HuH-7.5 (cell line): ENCODE measurements at places on chromosomes 7 and 10.

- DNase-seq = no peak
These were observed 38.4 kb downstream of the UNCX start for GRCh38 chr7:1271046-1271445.

DNA sequence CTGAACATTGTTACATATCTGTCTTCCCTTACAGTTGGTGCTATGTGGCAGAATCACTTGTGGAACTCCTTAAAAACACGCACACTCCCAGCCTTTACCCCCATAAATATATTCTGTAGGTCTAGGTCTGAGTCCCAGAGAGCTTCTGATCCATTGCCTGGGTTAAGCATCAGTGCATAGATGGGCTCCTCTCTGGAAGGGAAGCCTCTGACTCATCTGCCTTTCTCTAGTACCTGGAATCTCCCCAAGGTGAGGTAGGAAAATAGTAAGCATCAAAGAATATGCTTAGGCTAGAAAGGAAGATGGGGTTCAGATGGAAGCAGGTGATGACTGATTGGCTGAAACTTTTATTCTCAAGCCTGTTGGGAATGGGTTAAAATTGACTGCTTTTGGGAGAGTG, 26.1 kb downstream of the PROSER2 start:
- no peak for DNase-seq

GRCh38 chr7:12909483-12909882, 222.1 kb downstream of the ARL4A start:
- no peak for DNase-seq

DNA sequence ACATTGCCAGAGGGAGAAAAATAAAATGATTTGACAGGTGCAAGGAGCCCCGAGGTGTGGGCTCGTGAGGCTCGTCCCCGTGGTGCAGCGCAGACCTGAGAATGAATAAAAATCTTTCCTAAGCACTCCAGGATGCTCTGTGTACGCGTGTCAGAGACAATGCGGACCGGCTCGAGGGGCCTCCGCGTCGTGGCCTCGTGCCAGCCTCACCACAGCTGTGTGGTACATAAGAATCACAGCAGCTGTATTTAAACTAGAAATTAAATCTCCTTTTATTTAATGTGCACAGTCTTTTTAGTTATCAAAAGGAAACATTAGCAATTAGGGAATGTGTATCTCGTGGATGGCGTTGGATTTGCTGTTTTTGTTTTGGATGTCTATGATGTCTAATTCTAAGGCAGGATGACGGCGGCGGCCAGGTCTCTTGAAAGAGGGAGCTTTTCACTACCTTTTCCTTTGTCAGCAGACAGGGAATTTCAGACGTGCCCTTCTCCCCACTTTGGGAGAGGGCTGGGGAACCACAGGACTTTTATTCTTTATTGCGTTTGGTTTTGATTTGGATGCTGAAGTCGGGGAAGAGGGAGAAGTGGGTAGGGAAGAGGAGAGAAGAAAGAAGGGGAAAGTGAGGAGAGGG, 365.3 kb upstream of the SHH start:
- no peak for DNase-seq

GRCh38 chr10:8325024-8325980, 270.8 kb downstream of the GATA3 start:
- DNase-seq = no peak

DNA sequence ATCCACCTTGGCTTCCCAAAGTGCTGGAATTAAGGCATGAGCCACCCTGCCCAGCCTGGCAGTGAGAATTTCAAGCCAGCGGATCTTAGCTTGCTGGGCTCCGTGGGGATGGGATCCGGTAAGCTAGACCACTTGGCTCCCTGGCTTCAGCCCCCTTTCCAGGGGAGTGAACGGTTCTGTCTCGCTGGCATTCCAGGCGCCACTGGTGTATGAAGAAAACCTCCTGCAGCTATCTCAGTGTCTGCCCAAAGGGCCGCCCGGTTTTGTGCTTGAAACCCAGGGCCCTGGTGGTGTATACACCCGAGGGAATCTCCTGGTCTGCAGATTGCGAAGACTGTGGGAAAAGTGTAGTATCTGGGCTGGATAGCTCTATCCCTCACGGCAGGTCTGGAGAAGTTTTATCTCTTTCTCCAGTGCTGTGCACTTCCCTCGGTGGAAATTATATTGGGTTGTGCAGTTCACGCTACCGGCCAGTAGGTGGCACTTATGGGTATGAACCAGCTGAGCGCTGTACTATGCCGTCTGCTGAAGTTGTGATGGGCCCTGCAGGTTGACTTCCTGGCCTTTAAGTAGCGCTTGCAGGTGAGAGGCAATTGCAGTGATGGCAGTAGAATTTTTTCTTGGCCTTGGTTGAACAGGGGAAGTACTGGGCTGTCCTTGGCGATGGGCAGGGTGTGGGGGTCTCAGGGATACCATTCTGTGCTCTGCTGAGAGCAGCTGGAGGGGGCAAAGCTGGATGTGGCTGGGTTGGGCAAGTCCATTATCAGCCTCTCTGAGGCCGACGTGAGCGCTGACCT, 138.0 kb upstream of the MTPN start:
- DNase-seq = peak; percentile 28

- DNase-seq = no peak
These were observed 80.4 kb upstream of the ANLN start for GRCh38 chr7:36309301-36309700.

DNA sequence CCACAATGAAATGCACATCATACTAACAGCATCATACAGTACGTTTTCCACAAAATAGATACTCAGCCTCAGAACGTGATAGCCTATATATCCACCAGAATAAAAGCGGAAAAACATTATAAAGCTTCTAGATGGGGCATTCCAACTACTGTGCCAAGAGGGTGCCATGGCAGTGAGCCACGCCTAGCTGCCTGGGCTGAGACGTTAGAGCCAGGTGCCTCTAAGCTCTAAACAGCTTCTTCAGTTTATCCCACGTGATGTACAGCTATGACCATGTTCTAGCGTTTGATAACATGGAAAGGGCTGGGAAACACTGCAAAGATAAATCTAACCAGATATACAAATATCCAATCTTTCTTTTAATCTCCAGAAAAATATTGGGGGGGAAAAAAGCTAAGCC, 17.8 kb downstream of the USP6NL start:
- DNase-seq = no peak

DNA sequence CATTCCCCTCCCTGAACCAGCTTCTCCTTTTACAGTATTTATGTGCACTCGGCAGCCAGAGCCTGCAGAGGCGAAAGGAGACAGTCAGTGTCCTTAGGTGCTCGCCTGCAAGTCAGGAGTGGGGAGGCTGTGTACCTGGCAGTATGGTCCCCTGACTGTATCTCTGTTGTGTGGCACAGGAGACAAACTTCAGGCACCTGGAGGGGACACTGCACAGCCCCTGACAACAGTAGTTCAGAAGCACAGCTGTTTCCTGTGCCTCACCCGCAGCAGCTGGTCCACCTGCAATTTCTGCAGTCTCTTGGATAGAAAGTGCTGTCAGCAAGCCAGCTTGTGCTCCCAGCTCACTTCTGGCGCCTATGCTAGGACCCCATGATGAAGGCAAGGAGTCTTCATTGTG, 73.4 kb upstream of the LAMB4 start:
- no peak for DNase-seq

- no peak for DNase-seq
These were observed 251.2 kb upstream of the MDFIC start for GRCh38 chr7:114670676-114671075.

DNA sequence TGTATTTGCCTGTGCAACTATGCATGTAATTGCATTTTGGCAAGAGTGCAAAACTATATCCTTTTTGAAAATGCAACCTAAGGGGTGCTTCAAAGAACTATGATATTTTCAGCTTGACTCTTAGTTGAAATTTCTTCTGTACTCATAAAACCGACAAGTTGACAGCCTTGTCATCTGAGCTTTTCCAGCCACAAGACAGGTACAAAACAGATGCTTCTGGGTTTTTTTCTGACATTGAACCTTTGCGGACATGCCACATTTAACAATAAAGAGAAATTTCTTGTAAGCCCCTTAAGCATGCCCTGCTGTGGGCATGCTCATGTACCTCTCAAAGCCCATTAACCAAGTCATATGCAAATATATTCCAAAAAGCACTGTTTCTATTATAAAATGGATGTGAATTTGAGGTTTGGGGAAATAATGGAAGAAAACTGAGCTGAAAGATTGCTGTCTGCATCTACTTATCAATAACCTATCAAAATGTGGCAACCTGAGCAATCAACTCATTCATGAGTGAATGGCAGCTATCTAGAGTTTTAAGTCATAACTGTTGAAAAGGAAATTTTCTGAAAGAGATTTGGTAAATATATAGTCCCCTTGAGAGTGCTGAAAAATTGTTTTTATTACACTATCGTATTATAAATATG, 1117.0 kb upstream of the LRRTM3 start:
- no peak for DNase-seq

- DNase-seq = no peak
These were observed 157.7 kb downstream of the CHRM2 start for GRCh38 chr7:137026176-137026500.

DNA sequence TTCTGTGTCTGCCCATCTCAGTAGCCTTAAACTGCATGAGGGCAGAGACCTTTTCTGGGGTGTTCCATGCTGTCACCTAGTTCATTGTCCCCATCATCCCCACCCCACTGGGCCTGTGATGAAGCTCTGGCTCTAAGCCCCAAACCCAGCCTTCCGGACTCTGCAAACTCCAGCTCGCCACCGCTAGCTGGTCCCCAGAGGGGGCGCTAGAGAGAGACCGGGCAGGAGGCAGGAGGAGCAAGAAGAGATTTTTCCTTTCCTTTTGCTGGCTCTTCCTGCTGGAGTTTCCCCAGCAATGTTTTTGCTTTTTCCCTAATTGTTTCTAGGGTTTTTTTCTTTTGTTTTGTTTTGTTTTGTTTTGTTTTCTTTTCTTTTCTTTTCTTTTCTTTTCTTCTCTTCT, 234.4 kb downstream of the TEX36 start:
- DNase-seq = peak; percentile 20

DNA sequence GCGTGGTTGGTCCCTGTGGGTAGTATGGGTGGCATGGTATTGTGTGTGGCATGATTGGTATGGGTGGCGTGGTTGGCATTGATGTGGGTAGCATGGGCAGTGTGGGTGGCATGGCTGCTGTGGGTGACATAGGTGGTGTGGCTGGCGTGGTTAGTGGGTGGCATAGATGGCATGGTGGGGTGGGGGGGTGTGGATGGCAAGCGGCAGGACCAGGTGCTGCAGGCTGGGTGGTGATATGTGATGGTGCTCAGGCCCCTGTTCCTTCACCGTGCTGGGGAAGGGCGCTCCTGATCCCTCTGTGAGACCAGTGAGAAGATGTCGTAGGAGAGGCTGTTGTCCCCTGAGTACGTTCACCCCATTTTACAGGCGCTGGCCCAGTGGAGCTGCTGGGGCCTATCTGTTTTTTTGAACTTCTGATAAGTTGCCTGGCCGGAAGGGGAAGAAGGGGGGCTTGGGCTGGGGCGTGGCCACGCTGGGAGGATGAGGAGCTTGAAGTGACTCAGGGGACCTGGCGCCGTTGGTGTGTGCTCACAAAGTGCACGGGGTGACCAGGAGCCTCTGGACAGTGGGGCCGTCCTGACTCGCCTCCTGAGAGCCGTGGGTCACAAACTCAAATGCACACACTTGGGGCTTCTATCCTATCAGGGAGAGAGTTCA, 17.5 kb downstream of the INPP5A start:
- no peak for DNase-seq

GRCh38 chr10:69636626-69637605, 6.9 kb downstream of the FAM241B start:
- DNase-seq = no peak

DNA sequence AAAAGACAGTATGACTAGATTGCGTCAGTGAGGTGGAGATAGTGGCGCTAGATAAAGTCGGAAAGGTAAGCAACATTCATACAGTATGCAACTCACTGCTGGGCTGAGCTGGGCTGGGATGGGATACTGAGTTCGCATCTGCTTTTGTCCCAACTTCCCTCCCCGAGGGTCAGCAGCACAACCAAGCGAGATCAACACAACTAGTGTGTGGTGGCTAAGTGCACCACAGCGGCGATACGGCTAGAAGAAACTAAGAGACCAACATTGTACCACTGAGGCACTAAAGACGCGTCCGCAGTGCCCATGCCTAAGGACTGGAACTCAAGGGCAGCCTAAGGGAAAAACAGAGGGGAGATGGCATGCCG, 467 bp downstream of the EXOSC1 start:
- no peak for DNase-seq

DNA sequence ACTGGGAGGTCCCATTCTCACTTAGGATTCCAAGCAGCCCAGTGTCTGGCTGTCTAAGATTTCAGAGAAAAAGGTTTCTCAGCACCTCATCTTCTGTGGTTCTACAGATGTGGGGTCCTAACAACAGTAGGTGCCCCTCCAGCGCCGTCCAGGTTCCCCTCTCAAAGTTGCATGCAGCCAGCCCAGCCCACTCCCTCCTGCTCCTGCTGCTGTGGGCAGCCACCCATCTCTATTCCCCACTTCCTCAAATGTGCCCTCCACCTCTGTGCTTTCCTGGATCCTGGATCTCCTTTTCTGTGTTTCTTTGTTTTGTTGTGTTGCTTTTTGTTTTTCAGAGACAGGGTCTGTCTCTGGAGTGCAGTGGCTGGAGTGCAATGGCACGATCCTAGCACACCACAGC, 13.3 kb upstream of the SLC18A3 start:
- DNase-seq = no peak

DNA sequence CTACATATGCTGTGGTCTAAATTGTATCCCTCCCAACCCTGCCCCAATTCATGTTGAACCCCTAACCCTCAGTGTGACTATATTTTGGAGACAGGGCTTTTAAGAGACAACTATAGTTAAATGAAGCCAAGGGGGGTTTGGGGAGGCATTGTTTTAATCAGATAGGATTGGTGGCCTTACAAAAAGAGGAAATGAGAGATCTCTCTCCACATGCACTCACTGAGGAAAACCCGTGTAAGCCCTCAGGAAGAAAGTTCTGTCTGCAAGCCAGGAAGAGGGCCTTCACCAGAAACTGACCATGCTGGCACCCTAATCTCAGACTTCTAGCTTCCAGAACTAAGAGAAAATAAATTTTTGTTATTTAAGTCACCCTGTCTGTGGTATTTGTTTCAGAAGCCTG, 276.7 kb downstream of the KIF20B start:
- no peak for DNase-seq

DNA sequence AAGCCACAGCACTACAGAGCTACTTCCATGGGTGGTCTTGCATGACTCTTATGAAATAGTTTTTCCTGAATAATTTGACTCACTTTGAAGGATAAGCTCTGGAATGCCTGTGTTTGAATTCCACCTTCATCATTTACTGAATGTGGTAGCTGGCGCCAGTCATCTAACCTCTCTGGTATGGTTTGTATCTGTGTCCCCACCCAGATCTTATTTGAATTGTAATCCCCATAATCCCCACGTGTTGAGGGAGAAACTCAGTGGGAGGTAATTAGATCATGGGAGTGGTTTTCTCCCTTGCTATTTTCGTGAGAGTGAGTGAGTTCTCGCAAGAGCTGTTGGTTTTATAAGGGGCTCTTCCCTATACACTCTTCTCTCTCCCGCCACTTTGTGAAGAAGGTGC, 11.2 kb upstream of the SLC13A1 start:
- DNase-seq = no peak
